GM04503 (cell line): ENCODE measurements at places on chromosomes 1 and 21.
A peak's percentile ranks its signal among the peaks of the same experiment; 100 is the strongest.

GRCh38 chr1:86154571-86155050 is 2.0 kb downstream of the COL24A1 start:
- peak; percentile 43 for DNase-seq

DNA sequence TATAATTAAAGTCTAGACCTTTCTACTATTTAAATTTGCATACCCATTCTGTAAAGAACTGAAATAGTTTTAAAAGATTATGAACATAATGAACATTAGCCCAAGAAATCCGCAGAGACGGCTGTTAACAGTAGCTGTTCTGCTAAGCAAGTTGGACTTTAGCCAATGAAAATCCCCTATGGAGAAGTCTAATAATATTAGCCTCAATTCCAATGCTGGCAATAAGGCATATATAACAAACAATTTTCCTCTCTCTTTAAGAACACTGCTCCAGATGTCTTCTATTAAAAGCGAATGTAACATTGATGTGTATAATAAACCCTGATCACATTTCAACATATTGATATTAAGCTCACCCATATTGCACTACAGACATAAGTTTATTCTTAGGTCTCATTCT is 221.3 kb upstream of the KCTD3 start:
- DNase-seq, result no peak

DNA sequence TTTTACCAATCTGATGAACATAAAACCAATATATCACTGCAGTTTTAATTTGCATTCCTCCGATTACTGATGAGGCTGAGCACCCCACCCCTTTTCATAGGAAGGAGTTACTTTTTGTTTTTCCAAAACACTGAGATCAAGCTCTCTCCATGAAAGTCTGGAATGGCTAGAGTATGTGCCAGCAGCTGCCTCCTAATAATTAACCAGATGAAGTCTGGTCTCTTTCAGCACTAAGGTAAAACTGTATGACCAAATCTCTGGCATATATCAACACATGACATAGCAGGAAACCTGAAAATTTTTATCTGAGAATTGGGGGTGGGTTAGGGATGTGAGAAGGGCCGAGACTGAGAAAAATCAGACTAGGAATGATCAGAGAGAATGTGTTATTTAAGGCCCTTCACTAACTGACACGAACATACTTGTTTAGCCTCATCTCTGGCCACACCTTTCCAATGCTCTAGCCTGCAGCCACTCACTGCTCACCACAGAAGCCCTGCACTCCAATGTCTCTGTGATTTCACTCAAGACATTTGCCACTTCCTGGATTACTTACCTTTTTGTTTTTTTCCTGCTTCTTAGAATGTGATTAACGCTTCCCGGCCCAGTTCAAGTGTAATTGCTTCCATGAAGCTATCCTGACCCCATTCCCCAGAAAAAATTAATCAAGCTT is 34.7 kb downstream of the WASF2 start:
- DNase-seq, result no peak

- no peak for DNase-seq
These were observed 6.6 kb downstream of the PADI2 start for GRCh38 chr1:17112496-17113236.

GRCh38 chr1:213251972-213252371 is 200.9 kb downstream of the RPS6KC1 start:
- no peak for DNase-seq

DNA sequence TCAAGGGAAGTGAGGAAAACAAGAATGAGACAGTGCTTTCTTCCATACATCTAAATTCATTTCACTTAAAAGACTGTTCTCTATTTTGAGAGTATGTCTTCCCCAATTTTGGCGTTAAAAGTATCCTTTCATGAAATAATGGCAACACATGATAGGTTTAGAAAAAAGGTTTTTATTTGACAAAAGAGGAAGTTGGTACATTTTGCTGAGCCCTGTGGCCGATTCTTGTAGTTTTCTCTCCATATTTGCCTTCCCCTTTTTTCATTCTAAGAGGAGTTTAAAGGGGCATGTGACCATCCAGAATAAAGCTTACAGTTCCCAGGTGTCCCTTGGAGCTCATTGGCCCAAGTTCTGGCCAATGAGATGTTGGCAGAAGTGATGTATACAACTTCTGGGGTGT is 140.4 kb upstream of the KCNE2 start:
- DNase-seq, result no peak

GRCh38 chr1:213980906-213981305 is 6.9 kb upstream of the PROX1 start:
- DNase-seq, result no peak

- no peak for DNase-seq
These were observed 77.6 kb upstream of the PGBD5 start for GRCh38 chr1:230503726-230504125.

- no peak for DNase-seq
These were observed 68.8 kb upstream of the BCL9 start for GRCh38 chr1:147472489-147472888.

- no peak for DNase-seq
These were observed 15.1 kb downstream of the C1orf174 start for GRCh38 chr1:3884966-3885365.

- peak; percentile 62 for DNase-seq
These were observed 19.3 kb downstream of the QSOX1 start for GRCh38 chr1:180173952-180174351.

DNA sequence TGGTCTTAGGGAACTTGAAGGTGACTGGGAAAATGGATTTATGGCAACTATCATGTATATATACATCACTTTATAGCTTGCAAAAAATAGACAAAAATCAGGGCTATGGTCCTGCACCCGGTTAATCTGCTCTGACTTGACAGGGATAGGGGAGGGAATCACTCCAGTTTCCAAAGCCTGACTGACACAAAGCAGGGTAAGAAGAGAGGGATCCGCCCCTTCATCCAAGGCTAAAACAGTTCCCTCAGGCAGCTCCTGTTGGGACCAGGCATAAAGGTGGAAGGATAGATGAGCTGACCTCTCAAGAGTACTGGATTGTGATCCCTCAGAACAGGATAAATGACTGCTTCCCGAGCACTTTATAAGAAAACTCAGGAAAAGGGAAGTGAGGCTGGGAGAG is 1.4 kb downstream of the PBXIP1 start:
- no peak for DNase-seq

- no peak for DNase-seq
These were observed 32.1 kb upstream of the DDAH1 start for GRCh38 chr1:85496941-85497582.

DNA sequence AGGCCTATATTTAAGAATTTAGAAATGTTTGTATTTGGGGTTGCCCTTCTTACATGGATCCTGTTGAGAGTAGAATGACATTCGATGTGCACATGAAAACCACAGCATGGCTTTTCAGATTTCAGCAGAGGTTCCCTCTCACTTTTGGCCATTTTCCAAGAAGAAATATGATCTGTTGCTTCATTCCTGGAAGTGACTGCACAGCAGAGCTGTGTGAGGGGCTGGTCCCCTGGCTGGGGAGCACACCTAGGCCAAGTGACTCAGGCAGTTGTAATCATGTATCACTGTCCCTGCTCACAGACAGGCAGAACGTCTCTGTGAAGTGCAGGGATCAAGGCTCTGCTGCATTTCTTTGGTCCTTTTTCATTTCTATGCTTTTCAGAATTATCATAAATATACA is 32.3 kb downstream of the AGT start:
- DNase-seq, result peak; percentile 19

DNA sequence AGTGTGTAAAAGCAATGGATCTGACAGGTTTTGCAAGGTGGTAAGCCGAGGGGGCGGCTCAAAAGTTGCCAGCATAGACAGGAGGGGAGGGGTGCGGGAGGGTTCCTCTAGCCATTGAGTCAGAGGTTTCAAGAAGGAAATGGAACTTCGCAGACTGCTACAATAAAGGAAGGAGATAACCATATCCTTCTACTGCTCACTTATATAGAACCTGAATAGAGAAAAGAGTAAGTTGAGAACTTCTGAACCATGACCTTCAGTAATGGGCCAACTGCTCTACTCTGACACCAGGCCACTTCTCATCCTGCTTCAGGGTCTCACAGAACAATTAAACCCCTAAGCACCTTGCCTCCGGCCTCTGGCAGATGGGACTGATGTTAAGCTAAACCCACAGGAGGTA is 26.3 kb upstream of the BCAR3 start:
- no peak for DNase-seq

- no peak for DNase-seq
These were observed 3.7 kb downstream of the LEFTY2 start for GRCh38 chr1:225937048-225937968.

DNA sequence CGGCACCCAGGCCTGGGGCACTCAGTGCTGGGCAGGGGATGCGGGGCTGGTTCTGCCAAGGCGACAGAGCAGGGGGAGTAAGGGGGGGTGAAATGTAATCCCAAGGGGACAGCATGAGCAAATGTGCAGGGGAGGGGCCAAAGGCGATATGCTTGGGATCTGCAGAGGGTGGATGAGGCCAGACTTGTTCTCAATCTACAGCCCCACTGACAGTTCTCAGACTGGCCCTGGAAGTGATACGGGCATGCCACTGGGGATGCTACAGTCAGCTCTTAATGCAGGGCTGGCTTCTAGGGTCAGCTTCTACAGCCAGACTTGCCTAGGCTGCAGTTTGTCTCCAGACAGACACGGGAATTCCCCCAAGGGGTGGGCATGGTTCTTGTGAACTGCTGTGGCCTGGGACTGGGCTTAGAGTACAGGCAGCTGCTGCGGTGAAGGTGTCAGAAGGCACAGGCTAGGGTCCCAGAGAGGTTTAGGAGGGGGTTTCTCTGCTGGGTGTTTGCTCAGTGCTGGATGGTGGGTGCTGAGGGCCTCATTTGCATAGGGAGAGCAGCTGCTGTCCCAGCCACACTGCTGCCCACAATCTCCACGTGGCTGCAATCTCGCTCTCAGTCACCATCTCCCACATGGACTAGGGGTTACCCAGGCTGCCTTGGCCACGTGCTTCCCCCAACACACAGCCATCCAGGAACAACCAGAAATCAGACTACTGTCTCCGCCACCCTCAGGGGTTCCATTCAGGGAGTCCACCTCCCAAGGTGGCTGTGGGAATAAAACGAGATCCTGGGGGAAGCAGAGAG is 190.1 kb downstream of the HIVEP3 start:
- no peak for DNase-seq

GRCh38 chr1:169119405-169119804 is 12.9 kb downstream of the ATP1B1 start:
- no peak for DNase-seq

GRCh38 chr1:25832336-25833037 is 12.7 kb downstream of the MTFR1L start:
- DNase-seq, result no peak

DNA sequence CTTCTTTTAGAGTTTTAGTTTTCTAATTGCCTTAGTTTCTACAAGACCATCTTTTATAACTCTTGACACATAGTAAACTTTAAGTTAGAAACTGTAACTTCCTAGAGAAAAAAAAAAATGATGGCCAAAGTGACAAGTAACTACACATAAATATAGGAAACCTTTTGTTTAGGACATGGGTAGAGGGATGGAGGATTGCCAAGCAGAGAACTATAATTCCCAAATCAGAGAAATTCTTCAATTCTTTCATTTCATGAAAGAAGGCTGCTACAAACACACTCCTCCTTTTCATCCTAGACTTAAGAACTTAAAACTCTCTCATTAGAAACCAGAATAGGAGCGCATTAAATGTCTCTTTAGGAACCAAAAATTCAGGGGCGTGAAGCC is 125.0 kb downstream of the PTPN14 start:
- no peak for DNase-seq

- no peak for DNase-seq
These were observed 747 bp downstream of the STX6 start for GRCh38 chr1:181021811-181022434.

DNA sequence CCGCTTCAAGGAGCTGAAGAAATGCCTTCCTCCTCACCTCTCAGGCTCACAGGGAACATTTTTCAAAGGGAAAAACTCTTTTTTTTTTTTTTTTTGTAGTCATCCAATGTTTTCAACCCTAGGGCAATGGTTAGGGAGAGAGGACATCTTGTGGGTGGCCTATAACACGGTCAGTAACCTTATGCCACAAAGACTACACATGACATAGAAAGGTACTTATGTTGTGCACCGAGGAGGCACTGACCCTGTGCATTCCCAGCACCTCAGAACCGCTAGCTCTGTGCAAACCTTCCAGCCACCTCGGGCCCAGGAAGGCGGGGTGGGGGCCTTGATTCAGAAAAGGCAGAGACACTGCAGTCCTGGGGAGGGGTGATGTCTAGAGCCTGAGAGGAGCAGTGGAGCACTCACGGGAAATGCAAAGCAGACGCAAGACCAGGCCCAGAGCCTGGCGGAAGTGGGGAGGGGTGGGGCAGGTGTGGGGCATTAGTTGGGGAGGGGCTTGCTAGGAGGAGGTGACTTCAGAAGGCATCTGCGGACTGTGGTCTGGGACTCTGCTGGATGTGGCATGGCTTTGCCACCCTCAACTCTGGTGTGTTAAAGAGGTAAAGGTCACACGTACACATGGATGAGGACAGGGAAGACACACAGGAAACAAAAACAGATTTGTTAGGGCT is 68.6 kb downstream of the MDM4 start:
- no peak for DNase-seq

DNA sequence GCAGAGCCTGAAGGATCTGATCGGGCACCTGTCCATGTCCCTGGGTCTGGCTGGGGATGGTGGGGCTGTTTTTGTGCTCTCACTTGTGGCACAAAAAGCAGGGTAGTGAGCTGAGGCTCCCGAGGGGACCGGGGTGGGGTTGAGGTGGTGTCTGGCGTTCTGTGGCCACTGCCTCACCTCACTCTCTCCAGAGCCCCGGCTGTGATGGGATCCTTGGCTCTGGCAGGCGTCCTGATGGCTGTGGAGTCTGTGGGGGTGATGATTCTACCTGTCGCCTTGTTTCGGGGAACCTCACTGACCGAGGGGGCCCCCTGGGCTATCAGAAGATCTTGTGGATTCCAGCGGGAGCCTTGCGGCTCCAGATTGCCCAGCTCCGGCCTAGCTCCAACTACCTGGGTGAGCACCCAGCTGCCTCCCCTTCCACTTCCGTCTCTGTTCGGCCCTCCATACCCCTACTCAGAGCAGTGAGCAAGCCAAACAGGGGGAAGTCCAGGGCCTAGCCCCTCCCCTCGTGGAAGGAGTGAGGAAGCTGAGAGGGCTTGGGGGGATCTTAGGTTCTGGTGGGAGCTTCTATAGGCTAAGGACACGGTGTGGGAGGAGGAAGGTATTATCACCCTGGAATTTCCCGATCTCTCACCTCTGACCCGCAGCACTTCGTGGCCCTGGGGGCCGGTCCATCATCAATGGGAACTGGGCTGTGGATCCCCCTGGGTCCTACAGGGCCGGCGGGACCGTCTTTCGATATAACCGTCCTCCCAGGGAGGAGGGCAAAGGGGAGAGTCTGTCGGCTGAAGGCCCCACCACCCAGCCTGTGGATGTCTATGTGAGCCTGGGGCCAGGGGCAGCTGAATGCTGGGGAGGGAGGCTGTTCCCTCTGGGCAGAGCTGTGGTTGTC is 7.0 kb downstream of the ADAMTSL4 start:
- no peak for DNase-seq

DNA sequence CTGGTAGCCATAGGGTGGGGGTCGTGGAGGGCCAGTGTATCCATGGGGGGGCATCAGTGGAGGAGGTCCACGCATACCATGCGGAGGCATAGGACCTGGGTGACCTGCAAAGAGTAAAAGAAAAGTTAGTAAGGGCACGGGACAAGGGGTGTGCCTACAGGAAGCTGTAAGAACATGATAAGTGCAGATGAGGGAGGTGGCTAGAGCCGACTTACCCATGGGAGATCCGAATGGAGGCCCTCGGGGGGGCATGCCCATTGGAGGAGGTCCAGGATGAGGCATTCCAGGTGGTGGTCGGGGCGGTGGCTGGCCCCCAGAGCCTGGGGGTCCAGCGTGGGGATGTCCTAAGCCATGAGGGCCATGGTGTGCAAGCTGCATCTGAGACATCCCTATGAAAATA is 4.0 kb downstream of the SF3B4 start:
- DNase-seq, result no peak
